ENCODE measurements at places on chromosomes 4 and X.

GRCh38 chr4:65670331-65671031 lies at the start of gene EPHA5:
Gene EPHA5 (minus strand): TSS chr4:65670489. CDS start chr4:65669742, 747 bp downstream.
- no peak for DNase-seq

DNA sequence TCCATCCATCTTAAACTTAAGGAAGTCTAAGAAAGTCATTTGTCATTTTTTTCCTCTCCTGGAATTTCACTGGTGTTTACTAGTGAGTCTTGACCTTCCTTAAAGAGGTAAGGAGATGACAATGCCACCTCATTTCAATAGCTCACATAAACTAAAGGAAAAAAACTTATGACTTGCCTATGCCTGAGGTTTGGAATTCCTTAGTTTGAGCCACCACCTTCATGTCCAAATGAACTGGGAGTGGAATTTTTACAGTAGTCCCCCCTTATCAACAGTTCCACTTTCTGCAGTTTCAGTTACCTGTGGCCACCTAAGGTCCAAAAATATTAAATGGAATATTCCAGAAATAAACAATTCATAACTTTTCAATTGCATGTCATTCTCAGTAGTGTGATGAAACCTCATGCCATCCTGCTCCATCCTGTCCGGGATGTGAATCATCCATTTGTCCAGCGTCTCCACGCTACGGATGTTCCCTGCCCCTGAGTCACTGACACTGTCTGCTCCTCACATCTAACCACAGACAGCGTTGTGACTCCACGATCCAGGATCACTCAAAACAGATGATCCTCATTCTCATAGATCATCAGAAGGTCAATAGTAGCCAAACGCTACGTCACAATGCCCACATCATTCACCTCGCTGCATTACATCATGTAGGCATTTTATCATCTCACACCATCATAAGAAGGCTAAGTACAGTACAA lies 177.4 kb downstream of the SH3KBP1 start:
- DNase-seq, result no peak

- no peak for DNase-seq
These were observed 243.2 kb downstream of the MGST2 start for GRCh38 chr4:139908636-139909437.

DNA sequence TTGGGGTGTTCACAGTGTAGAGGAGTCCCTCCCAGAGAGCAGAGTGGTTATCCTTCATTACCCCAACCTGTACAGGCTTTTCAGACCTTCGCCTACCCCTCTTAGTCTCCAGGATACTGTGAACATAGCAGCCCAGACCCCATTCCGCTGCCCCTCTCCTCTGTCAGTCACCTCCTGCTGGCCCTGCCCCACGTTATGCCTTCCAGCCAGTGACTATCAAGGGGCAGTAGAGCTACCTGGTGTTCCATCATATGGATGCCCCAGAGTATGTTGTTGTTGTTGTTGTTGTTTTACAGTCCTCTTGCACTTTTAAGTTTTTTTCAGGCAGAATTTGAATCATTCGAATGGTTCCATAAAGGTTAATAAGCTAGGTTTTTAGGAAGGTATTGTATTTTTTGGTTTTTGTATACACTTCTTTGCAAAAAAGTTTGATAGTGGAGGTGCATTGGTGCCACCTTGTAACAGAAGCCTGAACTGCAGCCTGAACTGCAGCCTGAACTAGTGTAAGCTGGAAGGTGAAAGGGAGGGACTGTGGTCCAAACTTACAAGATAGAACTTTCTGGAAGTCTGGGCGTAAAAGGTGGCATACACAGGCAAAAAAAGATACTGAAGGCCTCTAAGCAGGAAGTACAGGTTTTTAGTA lies 101.4 kb upstream of the RAB40AL start:
- DNase-seq, result no peak

DNA sequence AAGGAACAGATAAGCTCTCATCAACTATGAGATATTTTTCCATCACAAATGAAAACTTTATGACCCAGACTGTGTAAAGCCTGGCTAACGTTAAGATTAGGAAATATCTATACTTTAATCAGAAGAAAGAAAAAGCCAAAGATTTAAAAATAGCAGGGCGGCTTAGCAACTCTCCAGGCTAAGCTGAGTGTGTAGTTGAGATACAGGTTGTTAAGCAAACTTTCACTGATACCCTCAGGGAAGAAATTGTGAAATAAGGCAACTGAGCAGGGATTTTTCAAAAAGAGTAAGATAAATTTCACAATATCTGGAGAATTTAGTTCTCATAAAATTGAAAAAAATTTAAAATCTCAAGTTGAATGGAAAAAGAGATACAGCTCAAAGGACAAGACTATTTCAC lies 382.0 kb downstream of the RAPGEF2 start:
- no peak for DNase-seq

DNA sequence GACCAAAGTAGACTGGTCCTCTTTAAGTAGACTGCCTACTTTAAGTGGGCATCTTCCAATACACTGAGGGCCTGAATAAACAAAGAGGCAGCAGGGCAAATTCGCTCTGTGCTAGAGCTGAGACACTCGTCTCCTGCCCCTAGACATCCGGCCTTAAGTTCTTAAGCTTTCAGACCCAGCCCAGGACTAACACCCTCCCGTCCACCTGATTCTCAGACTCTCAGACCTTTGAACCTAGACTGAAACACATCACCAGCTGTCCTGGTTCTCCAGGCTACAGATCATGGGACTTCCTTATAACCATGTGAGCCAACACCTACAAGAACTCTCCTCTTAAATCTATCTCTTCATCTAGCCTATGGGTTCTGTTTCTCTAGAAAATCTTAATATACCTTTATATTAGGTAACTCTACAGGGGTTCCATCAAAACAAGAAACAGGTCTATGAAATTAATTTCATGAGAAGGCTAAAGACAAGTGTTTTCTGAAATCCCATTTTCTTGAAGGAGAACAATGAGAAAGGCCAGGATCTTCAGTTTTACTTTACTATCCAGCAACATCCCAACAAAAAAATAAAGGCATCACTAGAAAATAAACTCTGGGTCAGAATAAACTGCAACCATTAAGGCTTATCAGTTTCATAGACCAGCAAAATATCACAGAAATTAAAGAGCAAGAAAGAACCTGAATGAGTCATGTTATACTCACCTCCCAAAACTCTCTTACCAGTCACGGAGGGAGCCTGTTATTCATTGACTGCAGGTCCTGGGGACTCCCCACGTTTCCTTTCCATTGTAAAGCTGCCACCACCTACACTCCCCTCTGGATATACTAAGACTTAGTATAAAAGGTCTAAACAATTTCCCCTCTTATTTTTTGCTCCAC lies 14.8 kb downstream of the ADGRA3 start:
- no peak for DNase-seq

DNA sequence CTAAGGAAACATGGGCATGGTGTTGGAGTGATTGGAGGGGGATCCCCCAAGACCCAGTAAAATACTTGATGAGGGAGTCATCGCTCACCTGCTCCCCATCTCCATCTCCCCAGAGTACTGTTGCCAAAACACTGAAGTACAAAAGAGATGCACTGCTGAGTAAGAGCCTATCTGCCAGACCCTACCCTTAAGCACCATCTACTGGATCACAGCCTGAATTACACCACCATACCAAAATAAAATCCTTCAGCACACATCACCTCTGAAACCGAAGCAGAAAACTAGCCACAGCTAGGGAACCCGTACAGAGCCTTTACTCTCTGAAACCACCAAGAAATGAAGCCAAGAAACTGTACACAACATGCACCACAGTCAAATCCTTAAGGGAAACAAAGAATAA lies 466.3 kb upstream of the ACTRT1 start:
- DNase-seq, result no peak

All from NCI-H2107 (cell line).